Effector CD8-positive, alpha-beta T cell (primary cell): ENCODE measurements at places on chromosomes 3 and 15.

DNA sequence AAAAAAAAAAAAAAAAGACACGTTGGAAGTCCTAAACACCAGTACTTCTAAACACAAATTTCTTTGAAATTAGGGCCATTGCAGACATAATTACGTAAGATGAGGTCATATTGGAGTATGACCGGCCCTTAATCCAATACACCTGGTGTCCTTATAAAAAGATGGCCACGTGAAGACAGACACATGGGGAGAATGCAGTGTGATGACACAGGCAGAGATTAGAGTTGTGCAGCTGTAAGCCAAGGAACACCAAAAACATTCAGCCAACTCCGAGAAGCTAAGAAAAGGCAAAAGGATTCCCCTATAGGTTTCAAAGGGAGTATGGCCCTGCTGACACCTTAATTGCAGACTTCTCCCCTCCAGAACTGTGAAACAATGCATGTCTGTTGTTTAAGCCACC, 379.0 kb upstream of the PDZRN3 start:
- no peak for DNase-seq

GRCh38 chr3:72192572-72192971, 407.6 kb upstream of the PROK2 start:
- no peak for DNase-seq

- DNase-seq: no peak
These were observed 1.1 kb upstream of the EBLN2 start for GRCh38 chr3:73060302-73060723.

DNA sequence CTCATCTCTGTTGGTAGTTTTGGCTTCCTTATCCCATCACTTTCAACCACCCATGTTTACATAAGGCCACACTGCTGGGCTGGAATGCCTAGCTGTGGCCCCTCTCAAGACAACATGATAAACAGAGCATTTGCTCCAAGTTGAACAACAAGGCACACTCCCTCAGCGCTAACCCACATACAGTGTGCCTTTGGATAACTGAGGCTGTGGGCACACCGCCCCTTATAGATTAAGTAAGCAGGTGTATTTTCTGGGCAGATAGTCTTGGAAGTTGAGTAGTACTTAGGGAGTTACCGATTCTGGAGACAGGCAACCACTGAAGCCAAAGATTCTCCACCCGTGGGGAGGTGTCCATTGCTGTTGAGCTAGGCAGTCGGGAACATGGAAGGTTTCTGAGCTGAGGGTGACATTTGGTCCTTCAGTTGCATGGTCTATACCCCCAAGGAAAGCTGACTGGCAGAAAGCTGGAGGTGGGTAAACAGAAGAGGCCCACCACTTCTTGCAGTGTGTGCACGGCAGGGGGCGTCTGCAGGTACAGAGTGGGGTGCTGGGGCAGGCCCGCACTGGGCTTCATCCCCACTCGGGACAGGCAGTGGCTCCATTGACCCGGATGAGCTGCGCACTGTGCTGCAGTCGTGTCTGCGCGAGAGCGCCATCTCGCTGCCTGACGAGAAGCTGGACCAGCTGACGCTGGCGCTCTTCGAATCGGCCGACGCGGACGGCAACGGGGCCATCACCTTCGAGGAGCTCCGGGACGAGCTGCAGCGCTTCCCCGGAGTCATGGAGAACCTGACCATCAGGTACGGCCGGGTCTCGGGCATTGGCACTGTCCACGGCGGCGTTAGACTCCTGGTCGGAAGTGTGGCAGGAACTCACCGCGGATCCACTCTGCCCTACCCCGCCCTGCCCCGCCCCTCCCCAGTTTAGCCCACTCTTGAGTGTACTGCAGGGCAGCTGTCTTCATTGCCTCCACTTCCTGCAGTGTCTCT, 16.8 kb downstream of the NOX5 start:
- DNase-seq: no peak

DNA sequence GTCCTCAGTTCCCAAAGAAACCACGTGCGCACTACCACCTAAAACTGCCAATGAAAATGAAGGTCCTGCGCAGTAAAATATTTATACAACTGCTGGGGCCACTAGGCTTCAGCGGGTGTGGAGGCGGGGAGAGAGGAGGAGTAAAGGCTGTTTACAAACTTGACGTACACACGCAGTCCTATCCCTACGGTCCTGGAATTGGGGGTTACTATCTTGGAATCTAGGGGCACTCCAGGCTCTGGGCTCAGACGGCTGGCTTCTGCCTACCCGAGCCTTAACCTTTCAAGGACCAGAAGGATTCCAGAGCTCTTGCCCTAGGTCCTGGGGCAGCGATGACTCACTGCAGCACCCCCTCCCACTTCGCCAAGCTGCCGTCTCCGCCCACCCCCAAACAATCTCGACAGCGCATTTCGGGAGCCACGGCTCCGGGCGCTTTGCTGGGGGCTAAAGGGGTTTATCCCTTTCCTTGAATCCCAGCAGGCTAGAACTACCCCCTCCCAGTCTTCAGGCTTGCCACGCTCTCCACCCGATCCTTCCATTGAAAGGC, 3.0 kb downstream of the ADAMTS9 start:
- no peak for DNase-seq

DNA sequence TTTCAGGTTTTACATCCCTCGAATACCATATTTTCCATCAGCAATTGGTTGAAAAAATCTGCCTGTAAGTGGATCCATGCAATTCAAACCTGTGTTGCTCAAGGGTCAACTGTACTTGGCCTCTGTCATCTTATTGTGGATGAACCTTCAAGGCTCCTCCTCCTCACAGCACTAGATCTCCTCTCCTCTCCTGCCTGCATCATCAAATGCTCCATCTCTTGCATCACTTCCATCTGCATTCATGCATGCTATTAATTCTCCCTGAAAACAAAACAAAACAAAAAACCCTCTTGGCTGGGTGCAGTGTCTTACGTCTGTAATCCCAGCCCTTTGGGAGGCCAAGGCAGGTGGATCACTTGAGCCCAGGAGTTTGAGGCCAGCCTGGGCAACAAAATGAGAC, 10.1 kb downstream of the BCL2L10 start:
- no peak for DNase-seq

DNA sequence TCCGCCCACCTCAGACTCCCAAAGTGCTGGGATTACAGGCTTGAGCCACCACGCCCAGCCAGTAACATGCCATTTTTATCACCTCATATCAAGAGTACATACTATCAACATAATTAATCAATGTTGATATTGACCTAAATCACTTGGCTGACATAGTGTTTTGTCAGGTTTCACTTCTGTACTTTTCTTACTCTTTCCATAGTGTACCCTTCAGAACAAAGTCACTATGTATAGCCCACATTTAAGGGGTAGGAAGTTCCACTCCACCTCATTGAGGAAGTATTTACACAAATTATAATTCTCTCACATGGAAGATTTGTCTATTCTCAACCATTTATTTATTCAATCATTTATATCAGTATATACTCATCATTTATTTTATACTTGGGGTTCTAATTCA, 145.2 kb downstream of the STAG1 start:
- no peak for DNase-seq

DNA sequence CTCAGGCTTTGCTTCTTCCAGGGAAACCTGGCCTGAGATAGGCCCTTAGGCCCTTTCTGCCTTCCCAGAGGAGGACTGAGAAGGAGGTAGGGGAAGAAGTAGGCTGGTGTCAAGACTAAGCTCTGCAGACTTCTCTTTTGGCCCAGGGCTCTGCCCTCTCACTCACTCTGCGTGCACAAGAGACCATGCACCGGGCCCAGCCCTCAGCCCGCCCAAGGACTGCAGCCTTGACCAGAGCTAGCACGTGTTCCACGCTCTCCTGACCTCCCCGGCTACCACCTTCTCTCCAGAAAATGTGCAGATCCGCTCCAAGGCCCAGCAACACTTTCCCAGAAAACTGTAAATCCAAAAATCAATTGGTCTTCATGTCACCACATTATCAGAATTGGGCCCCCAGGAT, 59.8 kb downstream of the SEMA5B start:
- DNase-seq: no peak

- no peak for DNase-seq
These were observed 22.0 kb downstream of the TRPM1 start for GRCh38 chr15:31079519-31079918.

DNA sequence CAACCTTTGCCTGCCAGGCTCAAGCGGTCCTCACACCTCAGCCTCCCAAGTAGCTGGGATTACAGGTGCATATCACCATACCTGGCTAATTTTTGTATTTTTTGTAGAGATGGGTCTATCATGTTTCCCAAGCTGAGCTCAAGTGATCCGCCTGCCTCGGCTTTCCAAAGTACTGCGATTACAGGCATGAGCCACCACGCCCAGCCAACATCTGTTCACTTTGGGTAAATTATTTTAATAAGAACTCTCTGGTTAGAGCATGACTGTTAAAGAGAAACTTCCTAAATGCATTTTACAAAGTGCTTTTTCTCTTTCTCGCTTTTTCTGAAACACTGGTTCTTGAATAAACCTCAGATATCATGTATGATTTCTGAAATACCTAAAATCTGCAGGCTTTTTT, 172.5 kb downstream of the PTPRG start:
- DNase-seq: no peak

GRCh38 chr15:56866803-56867202, 51.6 kb upstream of the TCF12 start:
- DNase-seq: no peak

DNA sequence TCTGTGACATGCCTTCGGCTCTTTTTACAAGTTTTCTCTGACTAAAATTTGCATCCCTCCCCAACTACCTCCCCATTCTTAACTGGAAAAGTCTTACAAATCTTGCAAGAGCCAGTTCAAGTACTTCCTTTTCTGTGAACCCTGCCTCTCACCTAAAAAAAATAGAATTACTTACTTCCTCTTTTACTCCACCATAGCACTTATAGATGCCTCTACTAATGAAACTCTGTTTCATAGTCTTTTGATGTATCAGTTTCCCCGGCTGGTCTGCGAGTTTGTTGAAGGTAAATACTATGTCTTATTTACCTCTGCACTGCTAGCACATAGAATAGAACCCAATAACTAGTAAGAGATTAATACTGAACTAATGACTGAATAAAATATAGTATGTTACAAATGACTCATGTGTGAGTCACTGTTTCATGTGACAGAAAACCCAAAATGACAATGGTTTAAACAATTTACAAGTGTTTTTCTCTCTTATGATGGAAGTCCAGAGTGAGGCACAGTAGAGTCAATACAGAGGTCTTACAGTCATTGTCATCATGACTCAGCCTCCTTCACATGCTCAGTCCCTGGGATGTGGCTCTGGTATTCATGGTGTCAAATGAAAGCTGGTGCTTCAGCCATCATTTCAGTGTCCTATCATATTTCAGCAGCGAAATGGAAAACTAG, 393.5 kb downstream of the RSL24D1 start:
- DNase-seq: no peak

DNA sequence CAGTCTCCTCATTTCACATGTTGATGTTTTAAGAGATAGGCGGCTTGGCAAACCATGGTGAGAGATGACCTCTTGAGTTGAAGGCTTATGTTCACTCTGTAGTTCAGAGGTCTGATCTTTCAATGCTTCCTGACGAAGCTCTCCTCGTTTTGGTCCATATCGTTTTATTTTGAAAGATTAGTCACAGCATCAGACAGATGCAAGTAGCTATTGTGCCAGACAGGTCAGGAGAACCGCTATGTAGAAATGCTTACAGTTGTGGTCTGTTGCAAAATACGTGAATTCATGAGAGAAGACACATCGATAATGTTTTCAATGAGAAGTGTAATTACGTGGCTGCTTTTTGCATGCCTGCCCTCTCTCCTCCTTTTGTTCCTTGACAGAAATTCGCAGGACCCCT, 47.5 kb downstream of the CHL1 start:
- no peak for DNase-seq

DNA sequence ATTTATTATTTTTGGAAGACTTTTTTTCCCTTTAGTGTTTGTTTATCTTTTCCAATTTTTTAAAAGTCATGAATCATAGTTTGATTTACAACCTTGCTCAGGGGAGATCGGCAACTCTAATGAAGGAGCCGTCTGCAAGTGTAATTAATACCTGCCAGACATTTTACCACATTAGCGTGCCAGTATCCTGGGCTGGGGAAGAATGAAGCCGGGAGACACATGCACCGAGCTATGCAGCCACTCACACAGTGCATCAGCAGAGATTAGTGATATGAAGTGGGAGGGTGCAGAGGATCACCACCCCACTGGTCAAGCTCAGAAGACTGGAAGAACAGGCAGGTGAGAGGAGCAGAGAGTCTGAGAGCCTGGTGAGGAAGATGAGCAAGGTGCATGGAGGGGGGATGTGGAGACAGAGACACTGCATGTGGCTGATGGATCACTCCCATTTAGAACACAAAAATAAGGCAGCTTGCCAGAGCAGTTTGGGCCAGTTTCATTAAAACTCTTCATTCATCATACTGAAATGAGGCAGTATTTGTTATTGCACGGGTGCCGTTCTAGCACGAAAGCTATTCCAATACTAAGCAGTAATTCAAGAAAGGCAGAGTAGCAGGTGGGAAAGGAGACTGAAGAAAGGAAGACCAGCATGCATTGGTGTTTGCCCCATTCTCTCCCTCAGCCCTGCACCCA, 821.6 kb downstream of the TUSC7 start:
- DNase-seq: no peak

DNA sequence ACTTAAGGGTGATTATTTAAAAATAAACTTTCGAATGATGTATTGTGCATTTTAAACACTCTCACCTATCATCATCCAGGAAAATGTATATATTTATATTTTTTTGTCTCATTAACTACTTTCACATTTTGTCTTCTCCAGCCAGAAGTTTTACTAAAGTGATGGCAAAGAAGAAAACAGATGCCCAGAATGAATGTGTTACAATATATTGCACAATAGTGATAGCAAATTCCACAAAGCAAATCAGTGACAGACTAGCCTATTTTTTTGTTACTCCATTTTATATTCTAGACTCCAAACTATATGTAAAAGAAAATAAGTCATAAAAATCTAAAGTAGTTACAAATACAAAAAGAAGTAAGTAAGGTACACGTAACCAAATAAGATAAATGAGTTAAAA, 414.7 kb downstream of the EPHA3 start:
- DNase-seq: no peak

DNA sequence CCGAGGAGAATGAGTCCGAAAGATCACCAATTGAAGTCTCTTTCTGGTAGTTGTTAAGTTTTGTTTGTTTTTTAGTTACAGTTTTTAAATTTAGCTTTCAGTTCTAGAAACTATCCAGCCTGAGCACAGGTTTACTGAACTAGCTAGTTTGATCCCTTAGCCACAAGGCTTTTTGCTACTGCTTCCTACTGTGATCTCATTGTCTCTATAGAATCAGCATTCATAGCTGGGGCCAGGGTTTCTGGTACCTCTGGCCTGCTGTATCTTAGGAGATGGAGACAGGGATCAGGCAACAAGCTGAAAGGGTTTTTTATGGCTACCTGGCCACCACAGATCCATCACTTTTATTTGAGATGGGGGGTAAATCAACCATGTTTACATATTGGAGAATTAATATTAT, 37.0 kb downstream of the GOLM2 start:
- no peak for DNase-seq
